NCI-H1930 (cell line): ENCODE measurements at places on chromosomes 3 and 15.

DNA sequence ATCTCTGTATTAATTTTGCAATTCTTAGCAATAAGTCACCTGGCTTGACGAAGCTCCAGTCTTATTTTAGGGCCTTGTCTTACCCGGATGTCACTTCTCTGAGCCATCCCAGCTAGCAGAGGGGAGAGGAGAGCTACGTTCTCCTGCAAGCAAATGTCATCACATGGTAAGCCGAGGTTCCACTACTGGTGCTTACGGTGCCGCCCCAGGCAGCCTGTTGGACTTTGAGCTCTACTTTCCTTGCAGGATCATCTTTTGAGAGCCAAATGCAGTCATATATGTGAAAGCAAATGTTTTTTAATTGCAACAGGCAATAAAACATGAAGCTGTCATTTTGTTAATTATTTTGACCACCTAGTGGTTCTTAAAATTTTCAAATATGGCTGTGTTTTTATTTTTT is 140.9 kb downstream of the FAM43A start:
- DNase-seq = no peak

- no peak for DNase-seq
Observed at GRCh38 chr3:61780016-61780415, 218.6 kb downstream of the PTPRG start.

GRCh38 chr15:27853624-27854455 is 245.3 kb downstream of the OCA2 start:
- DNase-seq = no peak

GRCh38 chr3:44179246-44179645 is 62.4 kb upstream of the TOPAZ1 start:
- DNase-seq = no peak
